ENCODE measurements at places on chromosomes 5 and 9.

- DNase-seq, result no peak
Measured at GRCh38 chr5:95022967-95023695, 261.8 kb downstream of the MCTP1 start.

GRCh38 chr5:94694671-94695070, 76.2 kb downstream of the SLF1 start:
- DNase-seq, result no peak

GRCh38 chr9:18756712-18757125, 276.3 kb downstream of the SAXO1 start:
- no peak for DNase-seq

DNA sequence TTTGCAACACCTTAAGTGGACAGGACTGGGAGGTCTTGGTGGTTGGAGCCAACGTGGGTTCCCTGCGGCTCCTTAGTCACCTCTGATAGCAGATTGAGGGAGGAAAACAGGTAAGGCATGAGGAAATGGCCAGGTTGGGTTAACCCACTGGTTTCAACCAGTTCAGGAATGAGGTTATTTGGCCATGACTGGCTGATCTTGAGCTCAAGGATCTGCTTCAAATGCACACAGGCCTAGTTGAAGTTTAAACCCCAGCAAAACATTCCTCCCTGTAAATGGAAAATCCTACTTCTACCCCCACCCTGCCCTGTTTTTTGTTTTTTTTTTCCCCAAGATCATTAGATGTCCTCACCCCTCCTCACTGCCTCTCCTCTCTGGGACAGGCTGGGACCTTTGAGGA, 3.2 kb upstream of the NUP214 start:
- DNase-seq, result no peak

GRCh38 chr9:96130970-96131369, 171.0 kb downstream of the HSD17B3 start:
- no peak for DNase-seq

GRCh38 chr5:68435611-68436010, 220.1 kb downstream of the PIK3R1 start:
- DNase-seq, result no peak

- no peak for DNase-seq
Measured at GRCh38 chr5:10828241-10828640, 67.2 kb upstream of the DAP start.

- no peak for DNase-seq
Measured at GRCh38 chr5:95909738-95910137, 51.9 kb downstream of the ELL2 start.

DNA sequence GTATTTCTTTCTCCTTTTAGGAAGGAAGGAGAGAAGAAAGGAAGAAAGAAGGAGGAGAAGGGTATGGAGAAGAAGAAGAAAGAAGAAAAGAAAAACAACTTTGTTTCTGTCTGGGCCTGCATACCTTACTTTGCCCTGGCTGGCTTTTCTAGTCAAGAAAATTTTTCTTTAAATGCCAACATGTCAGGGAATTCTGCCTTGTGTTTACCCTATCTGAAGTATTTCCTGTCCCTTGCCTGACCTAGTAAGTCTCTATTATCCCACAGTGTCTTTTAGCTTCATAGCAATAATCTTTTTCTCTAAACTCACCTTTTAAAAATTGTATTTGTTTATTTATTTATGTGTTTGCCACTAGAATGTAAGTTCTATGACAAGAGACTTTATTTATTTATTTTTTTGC, 1864.1 kb downstream of the EFNA5 start:
- no peak for DNase-seq

All from NCI-H526 treated with DMSO at 0.1 percent for 48 hours (cell line).